ENCODE measurements at places on chromosomes 12 and 14.
A peak's percentile ranks its signal among the peaks of the same experiment; 100 is the strongest.

DNA sequence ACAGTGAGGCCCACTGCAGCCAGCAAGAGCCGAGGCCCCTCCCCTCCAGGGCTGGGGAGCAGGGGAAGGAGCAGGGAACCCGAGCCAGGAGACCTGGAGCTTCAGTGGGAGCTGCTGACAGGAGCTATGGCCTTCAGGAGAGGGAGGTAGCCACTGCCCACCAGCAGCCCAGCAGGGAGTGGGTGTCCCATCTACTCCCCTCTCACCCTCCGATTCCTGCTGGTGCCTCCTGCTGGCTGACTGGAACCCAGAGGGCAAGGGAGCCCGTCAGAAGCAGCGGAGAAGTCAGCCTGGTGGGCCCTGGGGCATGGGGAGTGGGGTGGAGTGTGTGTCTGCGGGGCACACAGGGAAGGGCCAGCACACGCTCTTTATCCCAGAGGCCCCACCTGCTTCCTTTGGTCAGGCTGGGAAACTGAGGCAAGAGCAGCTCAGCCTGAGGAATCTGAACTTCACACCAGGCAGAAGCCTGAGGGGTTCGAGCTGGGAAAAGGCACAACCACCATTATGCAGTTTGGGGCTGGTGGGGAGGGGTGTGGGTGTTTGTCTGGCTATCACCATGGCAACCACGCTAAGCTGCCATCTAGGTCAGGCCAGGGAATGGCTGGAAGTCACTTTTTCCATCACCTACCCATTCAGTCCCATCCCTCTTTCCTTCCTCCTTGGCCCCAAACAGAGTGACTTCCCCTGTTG, 36.8 kb upstream of the PLEKHG6 start:
- DNase-seq: no peak

DNA sequence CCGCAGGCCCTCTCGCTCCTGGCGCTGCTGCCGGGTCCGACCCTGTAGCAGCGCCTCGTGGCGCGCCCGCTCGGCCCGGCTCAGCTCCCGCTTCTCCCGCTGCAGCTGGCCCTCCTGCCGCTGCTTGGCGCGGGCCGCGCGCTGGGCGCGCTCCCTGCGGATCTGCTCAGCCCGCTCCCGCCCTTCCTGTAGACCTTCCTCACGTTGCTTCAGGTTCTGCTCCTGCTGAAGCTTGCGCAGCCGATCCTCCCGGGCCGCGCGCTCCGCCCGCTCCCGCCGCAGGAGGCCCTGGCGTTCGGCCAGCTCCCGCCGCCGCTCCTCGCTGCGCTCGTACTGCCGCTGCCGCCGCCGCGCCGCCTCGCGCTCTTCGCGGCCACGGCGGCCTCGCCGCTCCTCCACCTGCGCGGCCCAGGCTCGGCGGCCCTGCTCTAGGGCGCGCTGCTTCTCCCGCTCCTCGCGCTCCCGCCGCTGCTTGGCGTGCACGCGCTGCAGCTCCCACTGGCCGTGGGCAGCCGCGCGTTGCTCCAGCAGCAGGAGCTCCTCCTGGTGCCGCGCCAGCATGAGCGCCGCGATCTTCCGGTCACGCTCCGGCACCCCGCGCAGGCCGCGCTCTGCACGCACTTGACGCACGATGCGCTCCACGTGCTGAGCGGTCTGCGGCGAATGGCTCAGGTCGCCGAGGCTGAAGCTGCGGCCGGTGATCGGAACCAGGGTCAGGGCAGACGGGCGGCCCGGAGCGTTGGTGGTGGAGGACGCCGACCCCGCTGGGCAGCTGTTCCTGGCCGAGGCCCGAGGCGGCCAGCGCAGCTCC, 2.4 kb downstream of the CCDC177 start:
- DNase-seq: no peak

DNA sequence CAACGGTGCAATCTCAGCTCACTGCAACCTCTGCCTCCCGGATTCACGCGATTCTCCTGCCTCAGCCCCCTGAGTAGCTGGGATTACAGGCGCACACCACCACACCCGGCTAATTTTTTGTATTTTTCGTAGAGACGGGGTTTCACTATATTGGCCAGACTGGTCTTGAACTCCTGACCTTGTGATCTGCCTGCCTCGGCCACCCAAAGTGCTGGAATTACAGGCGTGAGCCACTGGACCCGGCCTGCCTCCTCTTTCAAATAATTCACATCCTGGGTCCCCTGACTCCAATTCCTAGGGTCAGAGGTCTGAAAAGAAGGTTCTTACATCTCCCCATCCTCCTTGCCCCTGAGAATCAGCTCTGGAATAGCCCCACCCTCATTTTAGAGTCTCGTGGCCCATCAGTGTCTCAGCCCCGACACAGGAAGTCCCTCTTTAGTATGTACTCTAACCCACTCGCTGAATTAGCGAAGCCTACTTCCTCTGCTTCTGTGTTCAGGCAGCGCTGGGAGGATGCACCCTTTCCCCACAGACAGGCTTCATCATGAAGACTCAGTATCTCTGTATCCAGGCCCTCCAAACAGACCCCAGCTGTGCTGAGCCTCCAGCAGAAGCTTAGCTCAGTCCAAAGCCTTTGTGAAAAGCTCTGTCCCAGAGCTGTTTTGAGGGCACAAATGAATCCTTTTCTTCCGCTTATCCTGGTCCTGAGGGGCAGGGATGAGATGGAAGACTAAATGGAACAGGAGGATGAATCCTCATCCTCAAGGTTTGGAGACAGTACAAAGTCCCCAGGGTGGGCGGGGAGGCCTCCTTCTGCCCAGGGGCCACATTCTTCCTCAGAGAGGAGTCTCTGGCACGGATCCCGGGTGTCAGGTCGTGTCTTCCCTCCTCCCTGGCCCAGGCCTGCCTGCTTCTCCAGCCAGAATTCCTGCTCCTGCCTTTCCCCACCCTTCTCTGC, 3.5 kb downstream of the LPAR5 start:
- no peak for DNase-seq

GRCh38 chr14:52266782-52267181, 716 bp upstream of the PTGDR start:
- DNase-seq: no peak

DNA sequence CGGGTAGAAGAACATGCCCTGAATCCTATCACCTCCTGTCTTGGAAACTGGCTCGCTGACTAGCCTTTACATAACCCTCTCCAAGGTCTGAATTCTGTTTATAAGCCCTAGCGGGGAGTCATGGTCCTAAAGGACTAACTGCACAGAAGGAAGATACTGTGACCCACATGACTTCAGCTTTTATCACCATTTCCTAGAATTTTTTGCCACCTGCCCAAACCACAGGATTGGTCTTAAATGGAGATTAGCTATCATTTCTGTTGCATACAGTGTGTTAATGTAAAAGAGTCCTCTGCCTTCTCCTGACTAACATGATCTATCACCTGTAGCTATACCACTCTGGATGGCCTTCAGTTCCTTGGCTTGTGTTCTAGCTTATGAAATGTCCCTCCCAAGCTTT, 319.2 kb downstream of the DUSP6 start:
- DNase-seq: no peak

DNA sequence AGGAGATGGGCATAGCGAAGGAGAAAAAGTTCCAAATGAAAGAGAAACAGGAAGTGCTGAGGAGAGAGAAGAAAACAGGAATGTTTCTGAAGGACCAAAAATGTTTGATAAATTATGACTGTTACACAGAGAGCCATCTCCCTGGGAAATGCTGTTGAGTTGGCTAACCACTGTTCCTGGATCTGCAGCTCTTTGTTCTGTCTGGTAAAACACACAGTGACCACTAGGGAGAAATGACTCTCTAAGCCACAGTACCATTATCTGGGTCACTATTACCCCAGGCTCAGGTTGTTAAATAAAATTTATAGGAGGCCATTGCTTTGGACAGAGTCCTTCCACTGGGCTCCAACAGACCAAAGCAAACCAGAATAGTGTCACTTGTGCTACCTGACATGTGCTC, 219.3 kb downstream of the CRADD start:
- DNase-seq: no peak

- DNase-seq: peak; percentile 24
Measured at GRCh38 chr14:58749066-58749669, 111.4 kb downstream of the DACT1 start.

DNA sequence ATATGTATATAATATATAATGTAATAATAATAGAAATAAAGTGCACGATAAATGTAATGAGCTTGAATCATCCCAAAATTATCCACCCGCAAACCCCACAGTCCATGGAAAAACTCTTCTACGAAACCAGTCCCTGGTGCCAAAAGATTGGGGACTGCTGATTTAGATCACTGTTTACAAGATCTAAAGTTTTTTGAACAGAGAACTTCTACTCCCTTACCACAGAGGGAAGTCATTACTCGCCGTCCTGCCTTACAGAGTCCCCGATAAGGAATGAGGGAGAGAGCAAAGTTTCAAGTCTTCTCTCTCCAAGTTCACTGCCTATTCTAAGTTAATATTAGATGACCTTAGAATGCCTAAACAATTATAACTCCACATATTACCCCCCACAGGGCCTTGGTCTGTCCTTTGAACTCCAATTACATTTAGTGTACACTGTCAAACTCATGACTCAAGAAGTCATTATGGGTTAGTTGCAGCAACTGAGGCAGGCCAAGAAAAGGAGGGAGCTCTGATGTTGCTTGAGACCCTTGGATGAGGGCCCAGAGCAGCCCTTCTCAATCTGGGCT, 21.8 kb upstream of the DHRS4 start:
- DNase-seq: no peak

DNA sequence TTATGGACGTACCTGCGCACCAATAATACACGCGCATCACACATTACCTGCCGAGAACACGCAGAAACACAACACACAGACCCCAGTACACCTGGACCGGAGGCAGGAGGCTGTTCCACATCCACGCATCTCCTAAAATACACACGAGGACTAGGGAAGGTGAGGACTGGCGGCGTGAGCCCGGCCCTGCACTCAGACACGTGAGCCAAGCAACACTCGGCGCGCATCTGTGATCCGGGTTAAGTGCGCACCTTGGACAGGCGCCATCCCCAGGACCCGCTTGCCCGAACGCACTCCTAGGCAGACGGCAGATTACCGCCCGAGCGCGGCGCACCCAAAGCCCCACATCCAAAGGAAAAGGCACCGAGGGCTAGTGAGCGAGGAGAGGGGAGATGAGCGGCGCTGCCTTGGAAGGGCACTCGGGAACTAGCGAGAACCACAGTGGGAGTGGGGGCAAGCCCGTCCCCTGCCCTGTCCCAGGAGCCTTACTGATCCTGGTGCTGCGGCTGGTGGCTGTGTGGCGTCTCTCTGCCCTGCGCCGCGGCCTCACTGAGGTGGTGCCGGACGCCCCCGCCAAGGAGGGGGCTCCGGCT, 417 bp downstream of the GLS2 start:
- peak; percentile 69 for DNase-seq

DNA sequence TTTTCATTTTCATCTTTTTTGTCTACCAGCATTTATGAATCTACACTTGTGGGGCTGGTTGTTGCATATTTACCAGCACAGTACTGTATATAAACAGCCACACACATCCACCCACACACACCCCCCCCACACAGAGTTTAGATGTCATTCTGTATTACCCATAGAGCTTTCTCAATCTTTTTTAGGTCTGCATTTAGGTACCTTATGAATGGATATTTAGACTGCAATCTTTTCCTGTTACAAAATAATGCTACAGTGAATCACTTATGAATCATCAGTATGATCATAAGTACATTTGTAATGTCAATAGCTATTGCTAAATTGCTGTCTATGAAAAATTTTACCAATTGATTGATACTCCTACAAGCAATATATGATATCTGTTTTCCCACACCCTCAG, 67.3 kb upstream of the STK38L start:
- no peak for DNase-seq

GRCh38 chr12:124829008-124829707, 34.5 kb downstream of the SCARB1 start:
- no peak for DNase-seq

DNA sequence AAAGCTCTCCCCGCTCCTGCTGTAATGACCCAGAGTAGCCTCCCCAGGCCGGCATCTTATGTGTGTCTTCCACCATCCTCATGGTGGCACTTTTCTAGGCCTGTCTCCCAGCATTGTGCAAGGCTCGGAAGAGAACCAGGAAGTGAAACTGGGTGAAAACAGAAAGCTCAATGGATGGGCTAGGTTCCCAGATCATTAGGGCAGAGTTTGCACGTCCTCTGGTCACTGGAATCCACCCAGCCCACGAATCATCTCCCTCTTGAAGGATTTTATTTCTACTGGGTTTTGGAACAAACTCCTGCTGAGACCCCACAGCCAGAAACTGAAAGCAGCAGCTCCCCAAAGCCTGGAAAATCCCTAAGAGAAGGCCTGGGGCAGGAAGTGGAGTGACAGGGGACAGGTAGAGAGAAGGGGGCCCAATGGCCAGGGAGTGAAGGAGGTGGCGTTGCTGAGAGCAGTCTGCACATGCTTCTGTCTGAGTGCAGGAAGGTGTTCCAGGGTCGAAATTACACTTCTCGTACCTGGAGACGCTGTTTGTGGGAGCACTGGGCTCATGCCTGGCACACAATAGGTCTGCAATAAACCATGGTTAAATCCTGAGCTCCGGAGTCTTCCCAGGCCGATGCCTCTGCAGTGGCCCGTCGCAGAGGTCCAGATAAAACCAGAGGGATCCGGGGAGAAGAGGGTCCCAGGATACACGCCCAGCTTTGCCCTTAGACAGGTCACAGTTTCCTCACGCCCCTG, 15.6 kb downstream of the ACVRL1 start:
- no peak for DNase-seq

GRCh38 chr14:73833034-73833433, 18.6 kb upstream of the PTGR2 start:
- no peak for DNase-seq

DNA sequence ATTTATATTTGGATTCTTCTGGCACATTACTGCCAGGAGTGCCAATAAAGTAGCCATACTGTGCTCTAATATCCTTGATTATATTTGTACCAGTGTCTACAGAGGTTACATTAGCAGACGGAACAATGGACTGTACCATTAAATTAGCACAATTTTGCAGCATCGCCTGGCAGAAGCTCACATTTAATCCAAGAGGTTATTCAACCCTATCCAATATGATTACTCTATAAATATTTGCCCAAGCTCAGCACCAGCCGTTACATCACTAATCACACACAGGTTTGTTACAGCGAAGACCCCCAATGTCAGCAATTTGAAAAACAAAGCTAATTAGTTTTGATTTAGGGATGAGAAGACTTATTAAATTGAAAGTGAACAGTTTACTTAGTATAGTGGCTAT, 16.9 kb upstream of the MGST1 start:
- peak; percentile 98 for DNase-seq

- DNase-seq: no peak
Measured at GRCh38 chr12:59578254-59578653, 17.6 kb upstream of the SLC16A7 start.

- no peak for DNase-seq
Measured at GRCh38 chr14:54894995-54895394, 7.6 kb downstream of the GCH1 start.

GRCh38 chr14:91744068-91744480, 12.2 kb upstream of the CATSPERB start:
- no peak for DNase-seq

All from NCI-H146 (cell line).